ENCODE measurements at places on chromosomes 6 and 20.

DNA sequence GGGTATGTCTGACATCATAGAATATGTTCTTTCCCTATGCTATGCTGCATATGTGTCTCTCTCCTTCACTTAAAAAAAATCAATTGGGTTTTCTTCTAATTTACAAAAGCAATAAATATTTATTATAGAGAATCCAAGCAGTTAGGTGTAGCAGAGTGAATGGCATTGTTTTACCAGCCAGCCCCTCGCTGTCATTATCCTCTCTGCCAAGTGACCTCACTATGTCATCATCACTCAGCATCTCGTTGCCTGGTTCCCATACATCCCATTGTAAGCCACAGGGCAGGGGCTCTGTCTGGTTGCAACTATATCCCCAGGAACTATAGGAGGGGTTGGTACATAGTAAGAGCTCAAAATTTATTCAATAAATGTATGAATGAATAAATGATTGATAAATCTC is 31.3 kb downstream of the KIAA0319 start:
- no peak for DNase-seq

DNA sequence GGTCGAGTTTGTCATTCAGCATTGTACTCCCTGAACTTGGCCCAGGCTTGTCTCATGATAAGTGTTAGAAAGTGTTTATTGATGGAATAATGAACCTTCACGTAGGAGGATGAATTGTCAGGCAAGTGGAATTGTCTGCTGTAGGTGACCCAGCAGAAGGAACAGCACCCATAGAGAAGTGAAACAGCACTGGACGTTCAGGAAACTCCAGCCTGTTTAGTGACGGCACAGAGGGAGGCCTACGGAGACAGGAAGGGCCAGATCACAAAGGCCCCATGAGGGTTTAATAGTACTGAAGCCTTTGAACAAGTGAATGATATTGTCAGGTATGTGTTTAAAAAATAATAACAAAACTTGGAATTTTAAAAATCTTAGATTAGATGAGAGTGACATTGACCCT is 2.9 kb downstream of the STX11 start:
- no peak for DNase-seq

DNA sequence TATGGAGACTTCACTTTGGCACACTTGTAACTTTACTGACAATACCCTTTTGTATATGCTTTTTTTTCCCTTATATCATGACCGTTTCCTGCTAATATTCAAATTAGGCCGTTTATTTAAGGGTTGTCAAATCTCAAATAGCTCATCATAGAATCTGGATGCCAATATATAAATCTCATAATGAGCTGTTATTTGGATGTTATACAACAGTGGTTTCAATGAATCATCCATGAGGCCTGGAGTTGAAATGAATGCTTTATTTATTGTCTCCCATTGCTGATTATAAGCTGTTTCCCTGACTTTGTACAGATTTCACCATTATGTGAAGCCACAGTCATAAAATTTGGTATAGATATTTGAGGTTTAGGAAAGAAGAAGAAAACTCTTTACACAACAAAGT is 256.1 kb downstream of the PLCB1 start:
- no peak for DNase-seq

DNA sequence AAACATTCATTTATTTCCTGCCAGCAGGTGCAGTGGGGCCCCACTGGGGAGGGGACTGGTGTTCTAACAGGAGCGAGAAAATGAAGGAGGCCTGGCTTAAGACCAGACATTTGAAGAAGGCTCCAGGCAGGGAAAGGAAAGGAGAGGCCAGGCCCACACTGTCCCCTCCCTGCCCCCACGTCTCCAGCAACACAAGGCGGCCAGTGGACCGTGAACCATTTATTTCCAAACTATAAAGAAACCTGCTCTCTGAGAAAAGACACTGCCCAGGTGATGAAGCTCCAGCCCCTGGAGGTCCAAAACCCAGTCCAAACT is 41.4 kb upstream of the CDH22 start:
- DNase-seq: no peak

DNA sequence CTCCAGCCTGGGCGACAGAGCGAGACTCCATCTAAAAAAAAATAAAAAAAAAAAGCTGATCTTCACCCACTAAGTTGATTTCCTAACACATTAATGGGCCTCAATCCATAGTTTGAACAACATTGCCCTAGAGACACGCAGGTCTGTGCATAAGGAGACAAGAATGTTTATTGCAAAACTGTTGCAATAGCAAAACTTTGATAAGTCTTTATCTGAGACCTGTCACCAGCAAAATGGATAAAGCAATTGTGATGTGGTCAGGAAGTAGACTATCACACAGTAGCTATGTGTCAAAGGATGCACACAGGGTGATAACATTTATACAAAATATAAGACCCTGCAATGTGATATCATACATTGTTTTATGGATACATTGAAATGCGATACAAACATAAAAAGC is 4.2 kb upstream of the ITPR3 start:
- no peak for DNase-seq

DNA sequence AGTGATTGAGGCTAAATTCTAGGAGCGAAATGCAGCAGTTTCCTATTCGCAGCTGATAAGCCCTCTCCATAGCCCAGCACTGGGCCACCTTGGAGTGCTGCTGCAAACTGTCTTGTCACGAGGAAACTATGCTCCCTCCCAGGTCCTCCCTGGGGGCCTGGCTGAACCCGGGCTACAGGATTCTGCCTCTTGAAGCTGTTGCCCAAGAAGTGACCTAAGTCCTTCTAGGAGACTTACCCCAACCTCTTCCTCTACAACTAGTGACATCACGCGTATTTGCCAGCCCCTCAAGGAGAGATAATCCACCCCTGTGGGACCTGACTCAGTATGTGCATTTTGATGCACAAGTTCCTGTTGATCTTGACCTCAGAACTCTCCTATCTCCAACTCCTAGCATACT is 26.5 kb upstream of the ZFAND3 start:
- no peak for DNase-seq

DNA sequence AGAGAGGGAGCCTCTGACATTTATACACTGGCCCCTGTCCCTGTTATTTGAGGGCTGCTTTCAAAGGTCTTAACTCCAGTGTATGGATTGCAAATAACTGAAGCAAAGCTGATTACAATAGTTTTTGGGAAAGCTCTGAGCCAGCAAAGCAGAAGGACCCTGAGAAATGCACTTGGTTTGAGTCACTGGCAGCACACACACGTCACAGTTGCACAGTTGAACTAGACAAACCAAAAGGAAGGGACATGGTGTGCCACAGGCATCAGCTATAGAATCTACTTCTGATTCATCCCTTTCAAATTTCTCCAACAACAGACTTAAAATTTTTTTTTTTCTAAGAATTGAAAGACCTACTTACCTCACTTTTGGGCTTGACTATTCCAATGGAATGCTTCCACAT is 56.4 kb downstream of the SNRNP48 start:
- no peak for DNase-seq

DNA sequence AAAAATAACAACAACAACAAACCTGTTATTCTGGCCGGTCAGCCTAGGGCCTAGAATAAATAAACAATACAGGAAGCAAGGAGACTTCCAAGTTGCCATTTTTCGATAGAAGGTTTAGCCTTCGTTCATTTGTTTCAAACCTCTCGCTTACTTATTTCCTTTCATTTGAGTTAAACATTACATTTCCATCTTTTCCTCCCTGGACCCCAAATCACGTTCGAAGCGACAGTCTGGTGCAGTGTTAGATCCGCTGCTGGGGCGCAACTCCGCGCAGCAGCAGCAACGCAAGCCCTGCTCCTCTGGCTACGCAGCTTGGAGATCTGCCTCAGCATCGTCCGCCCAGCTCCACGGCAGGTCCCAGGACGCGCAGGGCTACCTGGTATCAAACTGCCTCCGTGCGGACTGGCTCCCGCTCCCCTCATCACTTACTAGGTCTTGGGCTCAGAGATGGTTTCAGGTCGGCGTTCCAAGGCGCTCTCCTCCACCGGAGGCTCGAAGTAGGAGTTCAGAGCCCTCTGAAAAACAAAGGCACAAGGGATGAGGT is 530 bp downstream of the TDP2 start:
- no peak for DNase-seq

DNA sequence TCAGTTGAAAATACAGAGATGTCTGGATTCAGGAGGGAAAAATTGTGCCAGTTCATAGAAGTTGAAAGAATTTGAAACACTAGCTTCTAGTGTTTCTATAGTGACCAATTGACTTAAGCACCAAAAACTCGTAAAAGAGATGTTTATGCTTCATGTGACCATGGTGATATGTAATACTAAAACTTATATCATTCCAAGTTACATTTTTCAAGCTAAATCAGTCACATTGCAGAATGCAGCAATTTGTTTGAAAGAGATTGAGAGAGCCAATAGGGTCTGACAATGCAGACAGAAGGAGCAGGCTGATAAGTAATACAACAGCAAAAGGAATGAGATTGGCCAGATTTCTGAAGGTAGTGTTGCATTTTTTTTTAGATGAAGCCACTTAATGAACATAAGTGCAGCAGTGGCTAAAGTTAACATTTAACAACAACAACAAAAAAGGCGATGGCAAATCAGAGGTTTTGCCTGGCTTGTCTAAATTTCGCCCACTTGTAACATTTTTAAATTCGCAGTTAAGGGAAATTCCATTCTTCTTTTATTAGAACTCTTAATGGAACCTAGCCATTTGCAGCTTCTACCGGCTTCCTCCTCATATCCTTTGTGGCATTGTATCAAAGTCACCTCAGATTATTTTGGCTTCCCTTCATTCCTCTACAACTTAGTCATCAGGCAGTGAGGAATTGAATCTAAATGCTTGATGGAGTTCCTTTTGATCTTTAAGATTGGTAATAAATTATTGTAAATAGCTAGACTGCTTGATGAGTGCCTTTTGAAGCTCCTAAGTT is 484.0 kb upstream of the SOX4 start:
- peak; percentile 49 for DNase-seq

- no peak for DNase-seq
Observed at GRCh38 chr20:4666001-4666479, 55.7 kb upstream of the PRND start.

GRCh38 chr6:166253281-166253681 is 54.9 kb downstream of the PRR18 start:
- no peak for DNase-seq

DNA sequence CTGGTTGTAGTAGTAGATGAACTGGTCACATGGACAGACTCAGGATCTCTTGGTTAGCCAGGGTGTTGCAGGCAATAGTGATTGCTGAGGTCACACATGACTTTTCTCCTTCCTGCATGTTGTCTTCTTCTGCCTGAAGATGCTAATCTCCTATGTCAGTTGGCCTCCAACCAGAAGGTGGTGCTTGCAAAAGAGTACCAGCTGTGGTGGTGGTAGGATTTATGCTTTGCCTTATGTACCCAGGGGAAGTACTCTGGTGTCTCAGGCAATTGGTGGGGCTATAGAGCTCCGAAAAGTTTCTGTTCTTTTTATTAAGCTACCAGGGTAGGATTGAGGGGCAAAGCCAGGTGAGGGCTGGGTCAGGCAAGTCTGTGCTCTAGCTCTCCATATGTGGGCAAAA is 98.5 kb downstream of the CARMIL1 start:
- no peak for DNase-seq

- no peak for DNase-seq
Observed at GRCh38 chr6:93516441-93516840, 97.1 kb upstream of the EPHA7 start.

- no peak for DNase-seq
Observed at GRCh38 chr6:127737768-127738167, 160.8 kb downstream of the C6orf58 start.

DNA sequence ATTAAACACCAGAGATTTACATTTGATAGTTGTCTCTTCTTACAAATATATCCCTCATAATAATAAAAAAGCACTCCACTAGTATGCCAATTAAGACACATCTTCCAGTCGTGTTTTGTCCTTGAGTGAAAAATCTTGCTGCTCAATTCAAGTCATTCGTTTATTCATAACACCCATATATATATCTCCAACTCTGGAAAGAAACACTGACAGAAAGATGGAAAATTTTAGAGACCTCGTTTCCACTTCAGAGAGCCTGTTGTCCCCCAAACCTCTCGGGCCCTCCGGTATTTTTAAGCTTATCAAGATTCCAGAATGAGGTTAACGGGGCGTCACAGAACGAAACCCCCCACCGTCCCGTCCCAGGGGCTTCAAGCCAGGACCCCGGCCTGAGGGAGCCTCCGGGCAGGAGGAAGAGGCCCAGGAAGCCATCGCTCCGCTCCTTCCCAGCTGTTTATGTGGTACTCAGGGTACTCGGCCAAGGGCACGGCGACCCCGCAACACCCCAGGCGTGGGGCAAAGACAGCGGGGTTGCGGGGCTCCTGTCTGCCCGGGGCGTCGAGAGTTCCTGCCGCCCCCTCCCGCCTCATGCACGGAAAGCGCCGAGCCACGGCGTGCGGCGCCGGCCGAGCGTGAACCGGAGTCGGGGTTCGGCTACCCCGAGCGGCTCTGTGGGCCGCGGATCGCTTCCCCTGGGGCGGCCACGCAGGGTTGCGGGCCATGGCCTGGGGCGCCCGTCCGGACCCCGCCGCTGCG is 623 bp upstream of the SNX9 start:
- no peak for DNase-seq

DNA sequence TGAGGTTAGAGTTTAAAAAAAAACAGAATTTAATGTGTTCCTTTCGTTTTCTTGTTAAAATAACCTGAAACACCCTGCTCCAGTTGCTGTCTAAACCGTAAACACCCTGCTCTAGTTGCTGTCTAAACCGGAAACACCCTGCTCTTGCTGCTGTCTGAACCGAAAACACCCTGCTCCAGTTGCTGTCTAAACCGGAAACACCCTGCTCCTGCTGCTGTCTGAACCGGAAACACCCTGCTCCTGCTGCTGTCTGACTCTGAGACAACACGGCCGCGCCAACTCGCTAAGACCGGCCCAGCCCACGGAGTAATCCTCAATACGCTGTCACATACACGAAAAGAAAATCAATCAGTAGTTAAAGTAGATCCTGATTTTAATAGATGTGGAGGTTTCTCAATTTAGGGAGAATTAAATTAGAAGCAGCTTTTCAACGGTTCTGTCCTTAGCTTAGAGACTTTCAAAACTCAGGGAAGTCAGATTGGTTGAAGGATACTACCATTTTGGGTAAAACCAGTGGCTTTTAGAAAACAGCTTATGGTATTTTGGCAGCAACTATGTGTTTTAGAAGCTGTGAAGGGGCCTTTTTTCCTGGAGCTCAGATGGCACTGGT is 98.3 kb downstream of the RAMACL start:
- DNase-seq: peak; percentile 49

- no peak for DNase-seq
Observed at GRCh38 chr6:166289207-166290060, 18.8 kb downstream of the PRR18 start.

DNA sequence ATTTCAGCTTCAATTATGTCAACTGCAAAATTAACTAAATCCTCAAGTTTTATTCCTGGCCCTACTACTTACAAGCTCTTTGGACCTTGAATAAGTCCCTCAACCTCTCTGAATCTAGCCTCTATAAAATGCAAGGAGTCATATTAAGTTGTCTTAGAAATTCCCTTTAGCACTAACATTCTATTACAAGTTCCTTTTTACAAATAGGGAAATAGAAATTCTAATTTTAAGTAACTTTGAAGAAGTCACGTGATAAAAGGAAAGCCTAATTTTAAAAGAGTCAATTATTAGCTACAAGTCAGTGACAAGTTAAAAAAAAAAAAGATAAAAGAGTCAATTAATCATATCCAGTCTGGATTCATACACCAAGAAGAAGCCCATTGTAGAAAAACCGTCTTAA is 24.6 kb upstream of the GTF3C6 start:
- DNase-seq: no peak

- no peak for DNase-seq
Observed at GRCh38 chr6:384898-385297, 6.7 kb upstream of the IRF4 start.

GRCh38 chr20:36792422-36792821 is 18.9 kb upstream of the DSN1 start:
- DNase-seq: no peak
